Breast epithelium (tissue), 4 donors: ENCODE measurements at places on chromosomes 6 and 20. TPM values are rescaled to one million over a fixed set of nuclear protein-coding genes. Genes with fewer than 3 reads are reported as not detected.

DNA sequence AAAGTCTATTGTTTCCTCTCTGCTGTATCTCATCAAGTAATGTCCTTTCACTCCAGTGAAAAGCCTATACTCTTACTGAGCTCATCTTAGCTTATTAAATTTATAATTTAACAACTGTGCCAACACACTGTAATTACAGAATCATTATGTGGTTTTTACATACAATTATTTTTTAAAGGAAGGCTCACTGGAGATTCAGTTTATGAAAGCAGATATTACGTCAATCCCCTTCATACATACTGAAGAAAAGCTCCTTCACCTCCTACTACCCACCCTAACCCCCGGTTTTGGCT is 28.1 kb downstream of the ARHGAP18 start:
- no peak for DNase-seq

The SCRT2 gene
- not detected for total RNA-seq

- no peak for DNase-seq
Observed at GRCh38 chr6:37630281-37630799, 67.3 kb downstream of the MDGA1 start.

The RHAG gene
- not detected for total RNA-seq

DNA sequence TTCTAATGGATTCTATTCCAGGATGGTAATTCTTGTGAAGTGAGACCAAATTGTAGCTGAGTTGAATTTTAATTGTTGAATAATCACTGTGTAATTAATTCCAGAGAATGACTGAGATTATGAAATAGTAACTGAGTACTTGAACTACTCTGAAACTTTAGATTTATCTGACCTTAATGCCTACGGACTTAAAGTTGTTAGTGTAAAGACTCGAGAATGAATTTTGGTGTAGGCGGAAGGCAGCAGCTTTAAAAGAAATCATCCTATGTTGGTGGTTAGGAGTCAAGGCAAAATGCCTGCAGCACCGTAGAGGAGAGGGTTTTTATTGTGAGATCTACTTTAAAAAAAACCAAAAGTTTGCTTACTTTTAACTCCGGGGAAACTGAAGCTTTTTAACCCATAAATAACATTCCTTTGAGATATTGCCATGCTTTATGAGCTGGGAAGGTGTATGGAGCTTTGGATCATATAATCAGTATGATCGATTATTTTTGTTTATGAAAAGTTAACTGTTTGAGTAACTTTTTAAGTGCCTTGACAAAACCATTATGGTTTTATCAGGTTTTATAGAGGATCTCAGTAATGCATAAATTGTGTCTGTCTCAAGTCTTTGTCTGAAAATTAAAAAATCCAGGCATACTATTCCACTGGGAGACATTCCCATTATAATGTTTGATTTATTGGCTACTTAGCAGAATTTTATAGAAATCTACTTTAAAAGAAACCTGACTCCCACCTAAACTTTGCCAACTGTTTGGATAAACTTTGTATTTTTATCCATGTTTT is 46.1 kb downstream of the MYO6 start:
- DNase-seq, result no peak

The CENPB gene
- 69.8 TPM for total RNA-seq

GRCh38 chr20:63101781-63102720 is 95.3 kb upstream of the BHLHE23 start:
- DNase-seq, result no peak

The MUC21 gene
- total RNA-seq, result not detected

DNA sequence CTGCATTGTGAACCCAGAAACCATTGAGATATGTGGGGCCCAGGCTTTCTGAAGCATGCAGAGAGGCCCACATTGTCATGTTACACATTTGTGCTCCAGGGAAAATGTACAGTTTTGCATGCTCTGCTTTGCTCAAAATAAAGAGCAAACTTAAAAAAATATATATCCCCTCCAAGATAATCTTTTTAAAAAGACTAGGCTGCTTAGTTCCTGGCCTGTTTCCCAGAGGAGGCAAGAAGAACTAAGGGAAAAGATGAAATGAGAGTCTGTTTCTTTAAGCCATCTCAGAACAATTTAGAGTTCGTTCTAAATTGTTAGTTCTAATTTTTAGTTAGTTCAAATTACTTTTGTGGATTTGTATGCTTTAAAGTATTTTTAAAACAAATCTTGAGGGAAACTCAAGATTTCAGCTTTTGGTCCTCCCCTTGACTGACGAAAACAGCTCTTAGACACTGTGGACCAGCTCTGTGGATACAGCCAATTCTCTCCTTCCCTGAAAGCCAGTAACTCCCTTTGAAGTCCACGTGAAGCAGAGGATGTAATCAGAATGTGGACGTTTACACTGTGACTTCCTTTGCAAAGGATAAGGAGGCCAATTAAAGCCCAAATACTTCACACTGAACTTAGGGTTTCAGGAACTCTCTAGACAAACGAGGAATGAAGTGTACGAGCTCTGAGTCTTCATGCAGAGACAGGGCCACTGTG is 84.7 kb downstream of the CD164 start:
- no peak for DNase-seq

DNA sequence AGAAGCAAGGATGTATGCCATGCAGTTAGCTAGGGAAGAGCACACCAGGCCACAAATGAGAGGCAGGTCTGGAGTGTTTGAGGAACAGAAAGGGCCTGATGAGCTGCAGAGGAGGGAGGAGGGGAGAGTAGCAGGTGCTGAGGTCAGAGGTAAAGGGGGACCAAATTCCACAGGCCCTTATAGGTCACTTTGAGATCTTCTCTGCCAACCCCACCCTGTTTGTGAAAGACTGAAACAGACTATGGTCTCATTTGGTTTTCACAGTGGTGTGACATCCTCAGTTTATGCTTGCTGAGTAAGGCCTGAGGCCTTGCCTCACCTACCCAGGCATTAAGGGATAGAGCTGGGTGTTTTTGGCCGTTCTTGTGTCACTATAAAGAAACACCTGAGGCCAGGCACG is 187.7 kb upstream of the MYLIP start:
- no peak for DNase-seq

DNA sequence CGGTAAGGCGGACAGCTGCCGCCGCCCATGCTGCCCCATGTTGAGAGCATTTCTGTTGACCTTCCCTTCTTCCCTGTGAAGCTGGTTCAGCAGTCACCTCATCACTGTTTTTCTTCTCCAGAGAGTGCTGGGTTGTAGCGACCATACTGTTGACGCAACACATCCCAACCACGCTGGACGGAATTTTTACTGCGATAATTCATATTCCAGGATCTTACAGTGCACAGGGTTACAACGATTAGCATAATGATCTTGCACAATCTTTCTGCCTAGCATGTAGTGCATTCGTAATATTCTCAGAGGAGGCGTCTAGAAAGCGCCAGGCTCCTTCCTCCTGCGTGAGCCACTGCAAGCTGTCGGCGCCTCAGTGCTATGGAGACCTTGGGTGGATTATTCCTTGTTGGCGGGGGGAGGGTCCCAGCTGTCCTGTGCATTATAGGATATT is 137.0 kb downstream of the MTHFD1L start:
- no peak for DNase-seq

The KCNQ2 gene
- total RNA-seq, result not detected

- DNase-seq, result no peak
Observed at GRCh38 chr6:111950661-111951496, 77.6 kb upstream of the FYN start.

The GPX5 gene
- total RNA-seq, result not detected

The RIPOR3 gene
- total RNA-seq, result 35.5 TPM

DNA sequence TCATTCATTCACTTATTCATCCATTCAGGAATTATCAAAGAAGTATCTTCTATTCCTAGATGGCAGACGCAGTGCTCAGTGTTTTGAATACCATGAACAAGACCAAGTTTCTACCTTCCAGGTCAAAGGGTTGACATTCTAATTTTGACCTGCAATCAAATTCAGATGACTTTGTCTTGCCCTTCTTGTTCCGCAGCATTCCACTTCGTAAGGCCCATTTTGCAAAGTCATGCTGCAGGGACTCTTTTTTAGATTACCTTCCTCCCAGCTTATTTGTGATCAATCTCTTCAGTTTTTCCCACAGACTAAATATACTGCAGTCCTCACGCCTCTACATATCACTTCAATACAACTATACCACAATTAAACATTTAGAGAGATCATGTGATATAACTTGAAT is 7.1 kb upstream of the TAAR1 start:
- DNase-seq, result no peak

The HSD17B8 gene
- 33.8 TPM for total RNA-seq

GRCh38 chr20:29409833-29410805 is 1847.3 kb upstream of the DEFB115 start:
- no peak for DNase-seq

DNA sequence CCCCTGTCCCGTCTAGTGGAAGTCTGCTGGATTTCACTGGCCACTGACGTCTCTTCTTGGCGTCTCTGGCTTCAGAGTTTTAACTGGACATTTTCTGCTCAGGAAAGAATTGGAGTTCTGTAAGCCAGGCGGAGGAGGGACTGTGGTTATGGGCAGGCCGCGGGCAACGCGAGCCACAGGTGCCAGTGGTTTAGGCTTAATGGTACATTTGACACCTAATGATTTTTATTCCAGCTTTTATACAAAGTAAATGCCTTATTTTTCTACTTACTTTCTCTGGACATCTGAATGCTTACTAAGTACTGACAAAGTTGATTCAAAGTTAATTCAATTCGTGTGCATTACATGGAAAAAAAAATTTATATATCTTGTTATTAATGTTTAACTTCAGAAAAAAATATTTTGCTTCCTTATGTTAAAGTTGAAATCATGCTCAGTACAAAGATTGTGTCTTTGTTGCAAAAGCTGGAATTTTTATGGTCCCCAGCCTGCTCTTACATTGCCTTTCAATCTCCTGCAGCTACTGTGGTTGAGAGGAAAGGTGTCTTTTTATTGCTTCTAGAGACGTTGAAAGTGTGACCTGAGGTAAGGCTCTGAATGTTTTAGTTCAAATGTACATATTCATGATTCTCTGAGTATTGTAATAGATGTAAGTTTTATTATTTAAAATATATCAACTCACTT is 231.0 kb downstream of the SMOC2 start:
- DNase-seq, result no peak

- DNase-seq, result no peak
Observed at GRCh38 chr6:137033828-137034227, 10.9 kb downstream of the IL20RA start.

The SNPH gene
- 2.3 TPM for total RNA-seq

The SLC17A2 gene
- not detected for total RNA-seq

GRCh38 chr6:17165383-17165782 is 63.5 kb downstream of the STMND1 start:
- no peak for DNase-seq

- no peak for DNase-seq
Observed at GRCh38 chr6:96246563-96246962, 230.8 kb downstream of the FUT9 start.
